Stimulated activated CD4-positive, alpha-beta T cell treated with anti-CD3 and anti-CD28 coated beads, Interleukin-2, amount 100 ng/mL, for 48 hours (primary cell): ENCODE measurements at places on chromosomes 7 and 10.

DNA sequence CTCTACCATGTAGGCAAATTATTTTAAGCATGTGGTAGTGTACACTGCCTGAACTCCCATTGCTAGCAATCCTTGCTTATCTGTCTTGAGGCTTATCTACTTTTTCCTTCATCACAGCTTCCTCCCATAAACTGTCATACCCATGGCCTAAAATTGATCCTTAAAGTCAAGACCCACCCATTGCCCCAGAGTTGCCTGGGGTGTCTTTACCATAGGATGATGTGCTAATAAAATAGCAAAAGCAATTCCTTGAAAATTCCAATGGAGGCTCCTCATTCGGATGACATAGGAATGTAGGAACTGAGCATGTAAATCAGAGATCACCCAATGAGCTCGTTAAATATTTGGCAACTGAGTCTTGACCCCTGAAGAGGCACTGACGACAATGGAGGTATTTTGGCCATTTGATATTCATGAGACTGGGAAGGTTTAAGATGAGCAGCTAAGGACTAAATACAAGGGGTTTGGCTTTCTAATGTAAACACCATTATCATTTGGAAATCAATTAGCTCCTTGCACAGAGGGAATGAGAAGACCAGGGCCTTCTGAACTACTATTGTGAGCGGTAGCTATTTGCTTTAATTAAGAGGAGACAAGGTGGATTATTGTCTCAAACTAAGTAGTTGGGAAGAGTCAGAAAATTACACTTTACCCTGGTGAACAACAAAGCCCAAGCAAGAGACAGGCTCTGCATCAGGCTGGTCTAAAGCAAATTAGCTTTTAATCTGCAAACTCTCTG, 234.9 kb downstream of the GATA3 start:
- DNase-seq, result no peak

GRCh38 chr7:33926535-33926934, 21.2 kb downstream of the BMPER start:
- DNase-seq, result no peak

- no peak for DNase-seq
These were observed 202.1 kb downstream of the PRPF18 start for GRCh38 chr10:13788711-13789447.

DNA sequence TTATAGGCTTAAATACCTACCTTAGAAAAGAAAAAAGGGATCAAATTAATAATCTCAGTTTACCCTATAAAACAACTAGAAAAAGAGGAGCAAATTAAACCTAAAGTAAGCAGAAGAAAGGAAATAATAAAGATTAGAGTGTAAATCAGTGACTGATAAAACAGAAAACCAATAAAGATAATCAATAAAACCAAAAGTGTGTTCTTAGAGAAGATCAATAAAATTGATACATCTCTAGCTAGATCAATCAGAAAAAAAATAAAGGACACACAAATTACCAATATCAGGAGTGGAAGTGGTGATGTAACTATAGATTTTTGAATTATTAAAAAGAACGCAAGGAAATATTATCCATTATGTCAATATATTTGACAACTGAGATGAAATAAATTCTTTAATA, 69.2 kb upstream of the NAMPT start:
- no peak for DNase-seq

DNA sequence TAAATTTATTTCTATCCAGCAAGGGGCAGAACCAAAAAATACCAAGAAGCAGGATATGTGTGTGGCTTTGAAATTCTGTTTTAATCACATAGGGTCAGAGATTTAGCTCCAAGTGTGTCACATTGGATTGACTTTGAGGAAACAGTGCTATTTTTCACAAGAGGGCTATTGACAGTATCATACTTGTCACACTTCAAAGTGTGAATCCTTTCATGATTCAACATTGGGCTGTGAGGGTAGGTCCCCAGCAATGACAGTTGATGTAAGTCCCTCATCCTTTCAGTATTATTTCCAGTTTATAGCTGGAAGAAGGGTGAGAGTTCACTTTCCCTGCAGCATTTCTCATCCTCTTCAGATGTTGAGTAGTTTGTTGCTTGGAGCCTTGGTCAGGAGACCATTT, 7.4 kb downstream of the CCNY start:
- DNase-seq, result no peak

- DNase-seq, result no peak
These were observed 135.1 kb upstream of the ZWINT start for GRCh38 chr10:56496186-56496486.

DNA sequence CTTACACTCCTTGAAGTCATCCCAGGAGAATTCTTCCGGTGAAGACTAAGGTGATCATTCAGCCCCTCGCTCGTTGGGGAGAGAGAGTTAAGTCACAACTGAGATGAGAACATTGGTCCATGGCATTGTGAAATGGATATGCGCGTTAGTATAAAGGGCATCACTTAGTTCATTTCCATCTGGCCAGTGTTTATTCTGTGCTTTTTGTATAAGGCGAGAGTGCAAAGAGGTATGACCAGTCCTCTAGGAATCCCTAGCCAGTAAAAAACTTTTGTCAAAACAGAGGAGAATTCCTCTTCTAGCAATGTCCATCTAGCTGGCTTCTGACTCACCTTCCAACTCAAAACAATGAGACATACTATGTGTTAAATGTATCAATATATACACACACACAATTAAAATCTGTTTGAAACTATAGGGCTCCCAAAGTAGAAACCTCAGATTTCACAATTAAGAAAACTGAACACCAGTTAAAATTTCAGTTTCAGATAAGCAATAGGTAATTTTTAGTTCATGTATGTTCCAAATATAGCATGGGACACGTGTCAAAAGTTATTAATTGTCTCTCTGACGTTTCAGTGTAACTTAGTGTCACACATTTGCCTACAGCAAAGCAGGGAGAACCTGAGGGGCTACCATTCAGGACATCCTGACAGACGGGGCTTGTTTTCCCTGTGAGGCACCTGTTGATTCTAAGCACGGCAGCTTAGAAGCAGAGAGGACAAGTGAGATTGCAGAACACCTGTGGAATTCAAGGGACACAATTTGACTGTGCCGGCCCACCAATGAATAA, 158.9 kb downstream of the KLF6 start:
- no peak for DNase-seq

- no peak for DNase-seq
These were observed 276.3 kb downstream of the TFEC start for GRCh38 chr7:115754226-115754625.

DNA sequence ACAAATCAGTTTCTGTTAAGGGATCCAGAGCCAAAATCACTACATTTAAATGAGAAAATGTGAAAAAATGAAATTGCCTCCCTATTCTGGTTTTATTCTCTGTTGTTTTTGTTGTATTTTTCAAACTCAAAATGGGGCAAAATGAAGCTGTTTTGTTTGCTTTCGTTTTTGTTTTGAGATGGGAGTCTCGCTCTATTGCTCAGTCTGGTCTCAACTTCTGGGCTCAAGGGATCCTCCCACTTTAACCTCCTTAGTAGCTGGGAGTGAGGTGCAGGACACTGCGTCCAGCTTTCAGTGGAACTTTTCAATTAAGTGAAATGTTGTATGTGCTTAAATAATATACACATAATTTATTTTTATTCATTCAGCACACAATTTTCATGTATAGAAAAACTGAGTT, 205.0 kb downstream of the SORCS1 start:
- no peak for DNase-seq

GRCh38 chr7:103150192-103150591, 1.3 kb upstream of the NAPEPLD start:
- no peak for DNase-seq

DNA sequence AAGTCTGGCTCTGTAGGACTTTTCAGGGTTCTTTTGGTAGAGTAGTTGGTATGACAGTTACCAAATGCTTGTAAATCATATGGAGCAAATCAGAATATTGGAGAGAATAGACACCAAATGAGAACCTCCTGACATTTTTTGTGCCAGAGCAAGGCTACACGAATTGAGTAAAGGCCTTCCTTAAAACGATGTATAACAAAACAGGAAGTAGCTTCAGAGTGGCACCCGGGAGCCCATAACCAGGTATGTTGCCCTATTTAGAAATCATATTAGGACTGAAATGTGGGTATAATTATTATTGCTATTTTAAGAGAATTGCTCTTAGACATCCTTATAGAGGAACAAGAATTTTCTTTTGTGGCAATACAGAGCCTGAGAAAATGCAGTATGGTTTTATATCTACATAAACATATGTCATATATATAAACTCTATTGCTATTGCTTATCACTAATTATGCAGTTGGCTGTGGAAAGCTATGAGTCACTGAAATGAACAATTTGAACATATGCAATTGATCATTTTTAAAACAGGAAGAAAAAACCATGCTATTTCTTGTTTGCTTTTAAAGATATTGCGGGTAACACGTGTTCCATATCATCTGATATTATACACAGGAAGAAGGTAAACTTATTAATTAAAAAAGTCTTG, 197.4 kb upstream of the MTPN start:
- DNase-seq, result no peak

DNA sequence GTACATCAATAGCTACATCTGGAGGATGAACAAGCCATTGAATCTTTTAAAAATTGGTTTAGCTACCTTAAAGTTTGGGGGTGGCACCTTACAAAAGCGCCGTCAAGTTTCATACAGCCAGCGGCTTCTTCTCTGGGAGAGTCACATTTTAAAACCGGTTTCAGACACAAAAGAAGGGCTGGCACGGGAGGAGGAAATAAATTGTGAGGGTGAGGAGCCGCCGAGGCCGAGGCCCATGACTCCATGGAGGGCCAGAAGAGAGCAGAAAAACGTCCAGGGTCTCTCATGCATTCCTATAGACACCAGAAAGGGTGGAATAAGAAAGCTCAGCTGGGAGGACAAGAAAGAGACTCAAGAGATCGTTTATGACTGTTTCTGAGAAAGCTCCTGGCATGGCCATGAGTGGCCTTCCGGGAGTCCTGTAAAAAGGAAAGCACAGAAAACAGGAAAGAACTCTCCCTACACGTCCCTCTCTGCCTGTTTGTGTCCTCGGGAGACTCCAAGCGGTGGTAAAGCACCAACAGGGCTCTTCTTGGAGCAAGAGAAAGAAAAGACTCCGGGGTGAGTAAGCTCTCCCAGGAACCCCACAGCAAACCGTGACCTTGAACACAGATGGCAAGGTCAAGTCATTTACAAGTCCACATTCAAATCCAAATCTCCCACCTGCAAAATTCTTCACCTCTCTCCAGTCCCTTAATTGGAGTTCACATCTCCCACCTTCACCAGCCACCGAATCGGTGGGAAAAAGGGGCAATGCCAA, 1.8 kb downstream of the FRAT2 start:
- no peak for DNase-seq

DNA sequence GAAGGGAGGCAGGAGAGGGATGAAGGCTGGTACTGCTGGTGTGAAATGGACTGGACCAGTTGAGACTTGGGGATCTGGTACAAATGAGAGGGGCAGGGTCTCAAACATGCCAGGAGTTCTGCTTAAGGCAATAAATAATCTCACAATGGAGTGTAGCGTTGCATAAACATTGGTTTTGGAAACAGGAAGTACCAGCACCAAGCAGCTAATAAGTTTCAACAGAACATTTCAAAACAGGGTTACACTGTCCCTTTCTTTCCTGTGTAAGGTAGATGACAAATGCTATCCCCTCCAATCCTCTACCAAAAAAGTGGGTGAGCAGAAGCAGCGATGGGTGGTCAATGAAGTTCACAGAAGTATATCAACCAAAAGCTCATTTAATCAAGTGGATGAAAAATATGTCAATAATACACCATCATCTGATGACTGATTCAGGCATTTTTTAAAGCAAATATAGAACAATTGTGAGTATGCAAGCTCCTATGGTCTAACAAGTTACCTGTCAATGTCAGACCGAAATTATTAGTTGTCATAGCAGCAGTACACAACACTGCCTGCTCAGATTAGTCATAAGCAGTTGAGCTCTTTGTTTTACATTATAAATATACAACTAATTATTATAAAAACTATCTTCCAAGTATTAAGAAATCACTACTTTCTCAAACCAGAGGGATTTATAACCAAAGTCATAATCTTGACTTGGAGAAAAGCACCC, 220.0 kb downstream of the FAM107B start:
- DNase-seq, result no peak

- DNase-seq, result no peak
These were observed 146.2 kb upstream of the LYZL1 start for GRCh38 chr10:29142516-29143314.

DNA sequence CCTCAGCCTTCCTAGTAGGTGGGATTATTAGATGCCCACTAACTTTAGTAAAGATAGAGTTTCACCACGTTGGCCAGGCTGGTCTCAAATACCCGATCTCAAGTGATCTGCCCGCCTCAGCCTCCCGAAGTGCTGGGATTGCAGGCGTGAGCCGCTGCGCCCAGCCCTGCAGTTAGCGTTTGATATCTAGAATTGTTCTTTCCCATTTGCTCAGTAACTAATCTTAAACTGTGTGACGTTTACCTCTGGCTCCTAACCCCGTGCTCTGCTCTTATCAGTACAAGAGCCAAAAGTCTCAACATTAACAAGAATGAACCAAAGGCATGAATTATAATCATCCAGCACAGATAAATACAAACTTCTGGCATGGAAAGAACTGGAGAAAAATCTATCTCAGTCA, 47.4 kb downstream of the IGF2BP3 start:
- DNase-seq, result no peak

DNA sequence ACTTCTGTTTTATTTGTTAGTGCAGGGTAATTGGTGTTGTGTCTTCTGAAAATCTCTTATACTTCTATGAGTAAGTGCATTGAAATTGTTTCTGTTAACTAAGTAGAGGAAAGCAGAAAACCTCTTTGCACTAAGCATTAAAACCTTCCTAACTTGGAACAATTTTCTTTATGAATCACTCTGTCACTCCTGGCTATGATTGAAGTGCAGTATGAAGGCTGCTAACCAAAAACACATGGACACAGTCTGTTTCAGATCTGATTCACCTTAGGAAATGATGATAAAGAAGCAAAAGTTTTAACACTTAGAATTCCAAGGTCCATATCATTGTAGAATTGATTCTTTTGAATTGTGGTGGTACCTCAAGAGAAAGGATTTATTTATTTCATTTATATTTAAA, 41.9 kb downstream of the MET start:
- no peak for DNase-seq

- no peak for DNase-seq
These were observed 1.6 kb downstream of the GLCCI1 start for GRCh38 chr7:7970237-7970530.
